Stimulated activated CD4-positive, alpha-beta T cell treated with anti-CD3 and anti-CD28 coated beads, Interleukin-15, amount 100 ng/mL, for 24 hours (primary cell): ENCODE measurements at places on chromosomes 6 and 20.

GRCh38 chr20:45358282-45359068, 4.5 kb upstream of the SYS1 start:
- peak; percentile 16 for DNase-seq

DNA sequence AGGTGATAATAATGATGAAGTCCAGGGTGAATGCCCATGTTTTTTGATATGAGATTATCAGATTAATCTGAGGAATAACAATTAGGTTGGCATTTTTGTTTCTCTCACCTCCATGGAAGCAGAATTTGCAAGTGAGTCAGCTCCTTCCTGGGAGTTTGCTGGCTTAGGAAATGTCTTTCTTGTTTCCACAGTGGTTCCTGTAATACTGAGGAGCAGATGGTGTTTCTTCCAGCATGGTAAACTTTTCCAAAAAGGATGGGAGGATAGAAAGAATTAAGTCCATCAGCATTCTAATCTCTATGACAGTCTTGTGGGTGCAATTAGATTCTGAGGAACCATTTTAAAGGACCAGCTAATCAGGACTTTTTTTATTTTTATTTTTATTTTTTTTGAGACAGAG, 40.5 kb downstream of the SNAP25 start:
- no peak for DNase-seq

- DNase-seq = no peak
Measured at GRCh38 chr20:20293691-20294385, 74.1 kb upstream of the INSM1 start.

DNA sequence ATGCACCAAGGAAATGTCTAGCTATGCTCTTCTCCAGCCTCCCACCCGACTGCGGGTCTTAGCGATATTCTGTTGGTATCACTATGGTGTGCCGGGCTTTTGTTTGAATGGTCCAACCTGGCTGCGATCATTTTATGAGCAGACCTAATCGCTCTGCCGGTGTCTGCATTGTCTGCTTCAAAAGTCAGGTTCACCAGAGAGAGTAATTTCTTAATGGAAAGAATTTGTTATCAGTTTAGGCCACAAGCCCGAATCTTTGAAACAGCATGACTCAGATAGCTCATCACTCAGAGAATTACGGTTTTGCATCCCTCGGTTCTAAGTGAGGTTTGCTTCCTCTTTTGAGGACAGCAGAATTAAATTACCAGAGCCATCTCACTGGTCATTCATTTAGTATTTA, 521.0 kb upstream of the ARID1B start:
- DNase-seq = peak; percentile 38

- DNase-seq = no peak
Measured at GRCh38 chr6:99512033-99512432, 3.2 kb downstream of the USP45 start.

- no peak for DNase-seq
Measured at GRCh38 chr20:49765413-49765736, 47.3 kb upstream of the SLC9A8 start.

- peak; percentile 70 for DNase-seq
Measured at GRCh38 chr6:106141441-106142237, 55.5 kb downstream of the PRDM1 start.

DNA sequence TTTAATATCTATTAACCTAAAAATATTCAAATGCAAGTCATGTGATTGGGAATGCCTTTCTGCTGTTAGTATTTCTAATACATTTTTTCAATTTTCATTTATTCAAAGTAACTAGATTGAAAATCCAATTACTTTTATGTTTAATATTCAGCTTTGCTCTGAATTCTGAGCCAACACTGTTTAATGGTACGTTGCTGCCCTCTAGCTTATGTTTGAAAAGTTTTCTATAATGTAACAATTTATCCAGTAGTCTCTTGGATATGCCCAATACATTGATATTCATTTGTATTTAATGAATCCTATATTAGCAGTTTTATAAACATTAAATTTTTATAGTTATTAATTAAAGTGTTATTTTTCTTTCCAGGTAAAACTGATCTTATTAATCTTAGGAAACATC, 47.4 kb downstream of the LGSN start:
- no peak for DNase-seq

GRCh38 chr6:168684471-168684870, 243.5 kb downstream of the SMOC2 start:
- DNase-seq = no peak

- no peak for DNase-seq
Measured at GRCh38 chr6:108714766-108715414, 133.3 kb upstream of the ARMC2 start.

DNA sequence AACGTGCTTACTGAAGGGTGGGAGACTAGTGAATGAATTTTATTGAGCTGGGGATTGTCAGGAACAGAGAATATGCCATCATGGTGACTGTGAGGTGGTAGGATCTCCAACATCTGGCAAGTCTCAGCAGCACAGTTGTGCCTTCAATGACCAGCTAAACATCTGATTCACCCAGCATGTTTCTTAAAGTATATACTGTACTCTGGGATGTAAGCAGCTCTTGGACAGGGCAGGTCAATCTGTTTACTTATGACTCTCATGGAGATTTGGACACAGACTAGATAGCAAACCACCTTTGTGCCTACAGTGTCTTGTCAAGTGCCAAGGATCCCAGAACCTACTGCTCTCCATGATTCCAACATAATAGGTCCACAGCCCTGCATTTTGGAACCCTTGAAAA, 801.0 kb upstream of the CITED2 start:
- DNase-seq = no peak

- DNase-seq = no peak
Measured at GRCh38 chr6:131122007-131122406, 13.3 kb upstream of the AKAP7 start.

GRCh38 chr6:109524129-109524528, 41.1 kb upstream of the ZBTB24 start:
- DNase-seq = no peak
